ENCODE measurements at places on chromosomes 16 and 17. TPM values are rescaled to one million over a fixed set of nuclear protein-coding genes. Genes with fewer than 3 reads are reported as not detected.
A peak's percentile ranks its signal among the peaks of the same experiment; 100 is the strongest.

- no peaks in the 10 kb centered on the region for H3K27me3 ChIP-seq
- no peak overlapping the region for H3K4me3 ChIP-seq
- H3K27ac ChIP-seq = no peak overlapping the region
- no peaks in the 10 kb centered on the region for H3K36me3 ChIP-seq
Observed at GRCh38 chr16:89409161-89409711, 81.1 kb downstream of the ANKRD11 start.

- no peak overlapping the region for H3K4me3 ChIP-seq
- H3K27me3 ChIP-seq = no peaks in the 10 kb centered on the region
- no peaks in the 10 kb centered on the region for H3K36me3 ChIP-seq
- DNase-seq = no peak
- no peaks in the 10 kb centered on the region for H3K4me1 ChIP-seq
Observed at GRCh38 chr16:79972053-79972704, 371.6 kb upstream of the MAF start.

DNA sequence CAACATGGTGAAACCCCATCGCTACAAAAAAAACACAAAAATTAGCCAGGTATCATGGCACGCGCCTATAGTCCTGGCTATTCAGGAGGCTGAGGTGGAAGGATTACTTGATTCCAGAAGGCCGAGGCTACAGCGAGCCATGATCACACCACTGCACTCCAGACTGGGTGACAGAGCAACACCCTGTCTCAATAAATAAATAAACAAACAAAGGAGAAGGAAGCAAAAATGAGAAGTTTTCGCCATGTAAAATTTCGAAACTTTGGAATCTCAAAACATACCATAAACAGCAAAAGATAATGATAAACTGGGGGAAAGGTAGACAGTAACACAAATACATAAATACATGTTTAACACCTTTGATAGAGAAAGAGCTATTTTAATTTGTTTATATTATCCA lies 130.9 kb downstream of the ZFHX3 start:
- H3K36me3 ChIP-seq = no peaks in the 10 kb centered on the region
- no peaks in the 10 kb centered on the region for H3K27me3 ChIP-seq
- H3K27ac ChIP-seq = no peak overlapping the region
- no peak overlapping the region for H3K4me3 ChIP-seq

DNA sequence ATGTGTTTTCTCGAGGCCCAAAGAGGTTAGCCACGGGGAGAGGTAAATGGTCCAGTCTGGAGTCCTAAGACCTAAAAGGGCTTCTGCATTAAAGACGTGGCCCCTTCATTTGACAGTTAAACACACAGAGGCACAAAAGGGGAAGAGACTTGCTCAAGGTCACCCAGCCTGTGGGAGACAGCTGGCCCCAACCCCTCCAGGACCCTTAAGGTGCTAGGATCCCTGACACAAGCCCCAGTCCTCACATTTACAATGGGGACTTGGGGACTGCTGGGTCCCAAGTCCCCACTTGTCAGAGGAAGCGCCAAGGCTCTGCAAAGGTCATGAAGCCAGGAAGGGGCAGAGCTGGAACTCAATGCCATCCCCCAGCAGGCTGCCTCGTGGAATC lies 1.7 kb downstream of the ABAT start:
- no peak overlapping the region for H3K4me3 ChIP-seq
- no peaks in the 10 kb centered on the region for H3K4me1 ChIP-seq

DNA sequence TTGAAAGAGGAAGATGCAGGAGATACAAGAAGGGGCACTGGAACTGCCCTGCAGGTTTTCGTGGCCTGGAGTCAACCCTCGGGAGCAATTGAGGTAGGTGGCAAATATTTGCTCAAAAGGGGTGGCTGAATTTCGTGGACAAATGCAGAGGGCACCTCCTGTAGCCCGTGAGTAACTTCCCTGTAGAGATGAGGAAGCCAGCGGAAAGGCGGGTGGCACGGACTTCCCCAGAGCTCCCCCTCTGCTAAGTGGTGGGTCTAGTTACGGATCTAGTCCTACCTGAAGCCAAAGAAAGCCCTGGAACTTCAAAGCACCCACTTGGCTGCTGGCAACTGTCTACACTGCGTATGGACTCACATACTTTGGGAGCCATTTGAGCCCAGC lies 1.0 kb upstream of the ATP2C2 start:
- no peak overlapping the region for H3K4me3 ChIP-seq
- DNase-seq = no peak
- 0 out of 2 replicates have a peak, but pooled peaks cover 4% of the 10 kb centered on the region for H3K4me1 ChIP-seq
- peaks cover 7% of the 10 kb centered on the region for H3K27me3 ChIP-seq

GRCh38 chr17:7329997-7330637 lies 982 bp upstream of the NEURL4 start:
- H3K27me3 ChIP-seq = no peaks in the 10 kb centered on the region
- DNase-seq = no peak
- peak overlapping the region; percentile 89 for H3K27ac ChIP-seq
- peak overlapping the region; percentile 90 for H3K4me3 ChIP-seq
- H3K36me3 ChIP-seq = no peaks in the 10 kb centered on the region
- H3K4me1 ChIP-seq = peaks cover 7% of the 10 kb centered on the region

GRCh38 chr17:41710472-41711090 lies 1.6 kb upstream of the GAST start:
- no peak for DNase-seq
- H3K36me3 ChIP-seq = no peaks in the 10 kb centered on the region
- no peaks in the 10 kb centered on the region for H3K4me1 ChIP-seq

DNA sequence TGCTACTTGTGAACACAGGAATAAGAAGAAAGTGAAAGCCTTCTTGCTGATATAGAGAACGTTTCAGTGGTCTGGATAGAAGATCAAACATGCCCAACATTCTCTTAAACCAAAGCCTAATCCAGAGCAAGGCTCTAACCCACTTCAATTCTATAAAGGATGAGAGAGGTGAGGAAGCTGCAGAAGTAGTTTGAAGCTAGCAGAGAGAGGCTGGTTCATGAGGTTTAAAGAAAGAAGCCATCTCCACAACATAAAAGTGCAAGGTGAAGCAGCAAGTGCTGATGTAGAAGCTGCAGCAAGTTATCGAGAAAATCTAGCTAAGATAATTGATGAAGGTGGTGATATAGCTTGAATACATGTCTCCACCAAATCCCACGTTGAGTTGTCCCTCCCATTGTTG lies 383.3 kb upstream of the ASIC2 start:
- H3K27ac ChIP-seq = no peak overlapping the region
- no peaks in the 10 kb centered on the region for H3K27me3 ChIP-seq
- no peak overlapping the region for H3K4me3 ChIP-seq
- no peak for DNase-seq
- no peaks in the 10 kb centered on the region for H3K36me3 ChIP-seq

DNA sequence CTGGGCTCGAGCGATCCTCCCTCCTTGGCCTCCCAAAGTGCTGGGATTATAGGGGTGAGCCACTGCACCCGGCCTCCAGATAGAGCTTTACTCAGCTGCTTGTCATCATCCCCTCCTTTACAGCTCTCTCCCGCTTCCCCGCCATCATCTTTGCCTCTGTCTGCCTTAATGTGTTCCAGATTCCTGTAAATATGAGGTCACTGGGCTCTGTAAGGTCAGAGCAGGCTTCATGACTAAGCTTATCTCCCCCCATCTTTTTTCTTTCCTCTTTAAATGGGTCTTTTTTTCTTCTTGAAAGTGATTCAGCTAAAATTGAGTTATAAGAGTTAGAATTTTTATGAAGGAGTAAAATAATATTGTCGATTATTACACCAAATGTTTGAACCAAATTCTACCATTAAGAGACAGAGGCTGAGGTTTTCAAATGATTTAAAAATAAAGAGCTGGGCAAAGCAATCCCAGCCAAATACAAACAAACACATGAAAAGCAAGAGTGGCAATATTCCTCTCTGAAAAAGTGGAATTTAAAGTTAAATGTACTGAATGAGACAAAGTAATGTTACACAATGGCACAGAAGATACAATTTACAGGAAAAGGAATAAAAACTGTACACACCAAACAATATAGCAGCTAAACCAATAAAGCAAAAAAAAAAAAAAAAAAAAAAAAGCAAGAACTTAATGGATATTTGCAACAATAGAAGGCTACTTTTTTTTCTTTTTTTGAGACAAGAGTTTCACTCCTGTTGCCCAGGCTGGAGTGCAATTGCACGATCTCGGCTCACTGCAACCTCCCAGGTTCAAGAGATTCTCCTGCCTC lies 62.1 kb downstream of the CRISPLD2 start:
- no peak for DNase-seq
- no peaks in the 10 kb centered on the region for H3K4me1 ChIP-seq
- no peak overlapping the region for H3K4me3 ChIP-seq
- no peaks in the 10 kb centered on the region for H3K27me3 ChIP-seq
- H3K36me3 ChIP-seq = no peaks in the 10 kb centered on the region
- no peak overlapping the region for H3K27ac ChIP-seq

GRCh38 chr17:32256012-32256700 lies 9.5 kb upstream of the RHBDL3 start:
- H3K27ac ChIP-seq = no peak overlapping the region
- no peaks in the 10 kb centered on the region for H3K27me3 ChIP-seq
- H3K36me3 ChIP-seq = no peaks in the 10 kb centered on the region
- DNase-seq = no peak
- H3K4me3 ChIP-seq = no peak overlapping the region

DNA sequence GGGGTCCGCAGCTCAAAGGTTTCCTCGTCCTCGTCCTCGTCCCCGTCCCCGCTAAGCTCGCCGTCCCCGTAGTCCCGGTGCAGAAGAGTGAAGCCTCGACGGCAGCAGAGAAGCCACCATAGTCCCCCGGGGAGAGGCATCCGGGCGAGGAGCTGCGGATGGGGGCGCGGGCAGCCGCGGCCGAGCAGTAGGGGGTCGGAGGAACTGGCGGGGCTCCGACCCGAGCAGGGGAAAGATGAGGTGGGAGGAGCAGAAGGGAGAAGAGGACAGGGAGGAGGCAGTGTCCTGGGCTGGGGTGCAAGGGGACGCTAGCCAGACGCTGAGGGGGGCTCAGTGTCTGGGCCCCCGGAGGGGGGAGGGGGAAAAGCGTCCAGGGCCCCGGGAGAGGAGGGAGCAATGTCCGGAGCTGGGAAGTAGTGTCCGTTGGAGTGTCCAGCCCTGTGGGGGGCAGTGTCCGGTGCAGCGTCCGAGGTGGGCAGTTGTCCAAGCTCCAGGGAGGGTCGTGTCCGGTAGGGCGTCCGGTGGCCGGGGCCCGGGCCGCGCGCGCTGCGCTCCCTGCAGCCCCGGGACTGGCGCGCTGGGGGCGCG lies at the start of gene PLEKHH3:
PLEKHH3 (minus strand) TSS at position 571 of the 588 bp plus-strand sequence; CDS start at position 140, 431 bp downstream.
- peak within 1 kb of the TSS; percentile 95 for H3K4me3 ChIP-seq
- H3K27me3 ChIP-seq = no peaks in the 10 kb centered on the region
- peak within 1 kb of the TSS; percentile 86 for H3K27ac ChIP-seq

GRCh38 chr17:30117675-30118081 lies 1.1 kb downstream of the NSRP1 start:
- peaks cover 16% of the 10 kb centered on the region for H3K36me3 ChIP-seq
- H3K27me3 ChIP-seq = no peaks in the 10 kb centered on the region
- peak overlapping the region; percentile 99 for H3K27ac ChIP-seq
- peak overlapping the region; percentile 79 for H3K4me3 ChIP-seq

- H3K27me3 ChIP-seq = no peaks in the 10 kb centered on the region
- no peaks in the 10 kb centered on the region for H3K36me3 ChIP-seq
- H3K4me1 ChIP-seq = no peaks in the 10 kb centered on the region
- no peak for DNase-seq
Observed at GRCh38 chr17:53979991-53980390, 157.3 kb downstream of the KIF2B start.

DNA sequence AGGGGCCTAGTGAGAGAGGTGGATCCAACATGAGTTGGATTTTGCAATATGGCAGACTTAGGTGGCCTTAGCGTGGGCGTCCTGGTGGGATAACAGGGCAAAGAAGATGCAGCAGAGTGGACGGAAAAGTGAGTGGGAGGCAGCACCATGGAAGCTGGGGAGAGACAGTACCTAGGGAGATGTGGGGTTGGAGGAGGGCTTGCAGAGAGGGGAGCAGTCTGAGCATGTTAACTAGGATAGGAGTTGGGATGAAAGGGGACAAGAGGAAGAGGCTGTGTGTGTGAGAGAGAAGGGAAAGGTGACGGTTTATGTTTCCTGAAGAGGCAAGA lies 120.1 kb downstream of the NTN1 start:
- H3K36me3 ChIP-seq = no peaks in the 10 kb centered on the region
- DNase-seq = no peak
- H3K4me3 ChIP-seq = no peak overlapping the region
- no peak overlapping the region for H3K27ac ChIP-seq
- H3K4me1 ChIP-seq = no peaks in the 10 kb centered on the region

- peaks cover 4% of the 10 kb centered on the region for H3K4me1 ChIP-seq
- 0 out of 2 replicates have a peak overlapping the region, but pooled peaks have one; percentile 23 for H3K27ac ChIP-seq
- H3K27me3 ChIP-seq = no peaks in the 10 kb centered on the region
- DNase-seq = no peak
- H3K36me3 ChIP-seq = no peaks in the 10 kb centered on the region
Observed at GRCh38 chr17:66331038-66331816, 28.8 kb downstream of the PRKCA start.

- no peaks in the 10 kb centered on the region for H3K27me3 ChIP-seq
- DNase-seq = no peak
- H3K27ac ChIP-seq = no peak overlapping the region
- no peaks in the 10 kb centered on the region for H3K36me3 ChIP-seq
- no peak overlapping the region for H3K4me3 ChIP-seq
Observed at GRCh38 chr16:22356930-22357634, 17.3 kb downstream of the CDR2 start.

GRCh38 chr17:38575781-38576180 lies 30.0 kb downstream of the SRCIN1 start:
- no peak overlapping the region for H3K4me3 ChIP-seq
- no peak for DNase-seq
- no peak overlapping the region for H3K27ac ChIP-seq
- no peaks in the 10 kb centered on the region for H3K27me3 ChIP-seq

GRCh38 chr17:35748341-35748841 lies 4.6 kb downstream of the GAS2L2 start:
- peaks cover 4% of the 10 kb centered on the region for H3K27me3 ChIP-seq
- no peak for DNase-seq
- H3K4me1 ChIP-seq = peaks cover 13% of the 10 kb centered on the region
- H3K4me3 ChIP-seq = no peak overlapping the region
- no peaks in the 10 kb centered on the region for H3K36me3 ChIP-seq
- no peak overlapping the region for H3K27ac ChIP-seq

- H3K36me3 ChIP-seq = no peaks in the 10 kb centered on the region
- H3K4me1 ChIP-seq = no peaks in the 10 kb centered on the region
- DNase-seq = no peak
- H3K4me3 ChIP-seq = no peak overlapping the region
Observed at GRCh38 chr16:58042001-58042885, 16.7 kb downstream of the MMP15 start.

The PLLP gene
- total RNA-seq = 0.72 TPM

The CEP95 gene
- 23.2 TPM for total RNA-seq

The ITGB3 gene
- total RNA-seq = 17.6 TPM

The LITAFD gene
- not detected for total RNA-seq

The TK2 gene
- total RNA-seq = 17.1 TPM

The EME1 gene
- 15.3 TPM for total RNA-seq

The CCL17 gene
- total RNA-seq = not detected

The KPNB1 gene
- total RNA-seq = 666 TPM

The ANKRD40CL gene
- not detected for total RNA-seq
